H1 (cell line): ENCODE measurements at places on chromosomes 5 and 9. TPM values are rescaled to one million over a fixed set of nuclear protein-coding genes. Genes with fewer than 3 reads are reported as not detected.

DNA sequence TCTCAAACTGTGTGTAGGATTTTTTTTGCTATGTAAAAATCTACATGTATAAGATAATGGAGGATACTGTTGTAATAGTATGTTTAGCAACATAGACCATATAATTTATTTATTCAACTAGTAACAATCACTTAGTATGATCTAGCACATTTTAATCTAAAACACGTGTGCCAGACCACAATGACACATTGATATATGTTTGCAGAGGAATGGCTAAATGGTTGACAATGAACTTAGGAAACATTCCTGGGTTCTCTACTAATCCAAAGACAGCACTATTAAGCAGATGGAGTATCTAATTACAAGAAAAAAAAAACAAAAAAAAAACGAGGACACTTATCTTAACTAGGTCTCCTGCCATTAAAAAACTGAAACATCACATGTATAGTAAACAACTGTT is 261.7 kb upstream of the PAPPA start:
- no peaks in the 10 kb centered on the region for H3K27me3 ChIP-seq
- H3K36me3 ChIP-seq = no peaks in the 10 kb centered on the region
- no peak for DNase-seq
- no peak overlapping the region for H3K4me3 ChIP-seq

DNA sequence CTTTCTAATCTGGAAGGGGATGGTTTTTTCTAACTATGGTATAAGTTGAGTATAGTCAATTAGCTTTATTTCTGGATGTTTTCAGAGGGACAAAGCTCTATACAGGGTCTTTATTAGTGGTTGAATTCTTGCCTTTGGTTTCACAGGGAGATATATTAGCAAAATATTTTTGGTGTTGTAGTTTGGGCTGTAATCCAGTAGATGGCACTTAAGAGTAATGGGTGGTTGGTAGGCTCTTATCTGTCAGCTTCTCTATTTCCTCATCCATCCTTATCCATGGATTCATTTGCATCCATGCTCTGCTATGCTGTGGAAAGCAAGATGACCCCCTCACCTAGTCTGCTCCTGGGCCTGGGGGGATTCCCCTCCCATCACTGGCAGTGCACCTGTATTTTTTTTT is 363.6 kb upstream of the CYLC2 start:
- H3K27ac ChIP-seq = no peak overlapping the region
- H3K36me3 ChIP-seq = no peaks in the 10 kb centered on the region
- DNase-seq = no peak

GRCh38 chr9:132404228-132404881 is 2.3 kb downstream of the TTF1 start:
- DNase-seq = no peak
- H3K27ac ChIP-seq = no peak overlapping the region
- peaks cover 26% of the 10 kb centered on the region for H3K36me3 ChIP-seq
- peaks cover 3% of the 10 kb centered on the region; the same call in 1 of the 2 replicates for H3K27me3 ChIP-seq
- no peak overlapping the region for H3K4me3 ChIP-seq

GRCh38 chr9:85151741-85152140 is 482.2 kb downstream of the NTRK2 start:
- H3K27me3 ChIP-seq = no peaks in the 10 kb centered on the region
- H3K27ac ChIP-seq = no peak overlapping the region
- H3K4me3 ChIP-seq = no peak overlapping the region
- peaks cover 2% of the 10 kb centered on the region for H3K4me1 ChIP-seq
- H3K36me3 ChIP-seq = no peaks in the 10 kb centered on the region

DNA sequence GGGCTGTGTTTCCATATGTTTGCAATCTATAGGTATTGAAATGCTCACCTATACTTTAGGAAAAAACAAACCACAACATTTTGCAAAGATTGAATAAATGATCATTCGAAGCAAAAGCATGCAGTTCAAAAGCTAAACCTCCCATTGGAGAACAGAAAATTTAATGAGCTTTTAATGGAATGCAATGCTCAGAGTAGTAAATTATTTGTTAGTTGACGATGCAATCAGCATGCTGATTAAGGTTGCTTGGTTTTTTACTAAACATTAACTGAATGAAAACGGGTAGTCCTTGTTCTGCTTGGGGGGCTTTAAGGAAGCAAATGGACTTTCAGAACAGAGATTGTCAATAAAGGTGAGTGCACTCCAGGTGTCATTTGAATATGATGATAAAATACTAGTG is 123.3 kb upstream of the TMEM161B start:
- peaks cover 39% of the 10 kb centered on the region for H3K4me1 ChIP-seq
- no peak overlapping the region for H3K4me3 ChIP-seq
- no peaks in the 10 kb centered on the region for H3K27me3 ChIP-seq

GRCh38 chr5:74082512-74083055 is 456.6 kb downstream of the ARHGEF28 start:
- H3K27ac ChIP-seq = no peak overlapping the region
- no peak for DNase-seq
- no peaks in the 10 kb centered on the region for H3K27me3 ChIP-seq
- no peak overlapping the region for H3K4me3 ChIP-seq
- no peaks in the 10 kb centered on the region for H3K4me1 ChIP-seq

GRCh38 chr5:149358294-149358651 is 427 bp downstream of the PCYOX1L start:
- H3K27ac ChIP-seq = no peak overlapping the region
- DNase-seq = no peak
- peak overlapping the region; percentile 68 for H3K4me3 ChIP-seq
- H3K36me3 ChIP-seq = peaks cover 2% of the 10 kb centered on the region; the same call in 1 of the 2 replicates

GRCh38 chr5:126054577-126055347 is 368.4 kb upstream of the GRAMD2B start:
- no peaks in the 10 kb centered on the region for H3K4me1 ChIP-seq
- no peaks in the 10 kb centered on the region for H3K36me3 ChIP-seq
- H3K4me3 ChIP-seq = no peak overlapping the region
- no peaks in the 10 kb centered on the region for H3K27me3 ChIP-seq
- DNase-seq = no peak

The LECT2 gene
- not detected in 2 replicates for polyA plus RNA-seq

The CYLC2 gene
- polyA plus RNA-seq = not detected in 2 replicates

The CDC20B gene
- polyA plus RNA-seq = 0.06 and 0.08 TPM in 2 replicates

The SPINK4 gene
- polyA plus RNA-seq = not detected in 2 replicates
